ENCODE measurements at places on chromosomes 5 and 9.

DNA sequence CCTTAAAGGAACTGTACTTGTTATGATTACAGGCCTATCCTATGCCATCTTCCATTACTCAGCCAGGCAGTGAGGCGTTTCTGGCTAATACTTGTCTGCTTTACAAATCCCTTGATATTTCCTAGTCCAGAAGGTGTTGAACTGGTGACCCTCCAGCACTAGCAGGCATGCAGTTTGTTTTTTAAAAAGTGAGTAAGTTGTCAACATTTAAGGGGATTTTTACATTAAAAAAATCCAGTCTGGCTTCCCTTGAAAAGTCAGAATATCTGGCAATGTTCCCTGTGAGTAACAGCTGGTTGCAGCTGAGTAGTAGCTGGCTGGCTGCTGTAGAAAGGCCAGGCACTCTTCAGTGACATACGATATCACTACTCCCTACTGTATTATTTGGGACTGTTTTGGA, 21.8 kb downstream of the GRIN3A start:
- DNase-seq, result no peak

DNA sequence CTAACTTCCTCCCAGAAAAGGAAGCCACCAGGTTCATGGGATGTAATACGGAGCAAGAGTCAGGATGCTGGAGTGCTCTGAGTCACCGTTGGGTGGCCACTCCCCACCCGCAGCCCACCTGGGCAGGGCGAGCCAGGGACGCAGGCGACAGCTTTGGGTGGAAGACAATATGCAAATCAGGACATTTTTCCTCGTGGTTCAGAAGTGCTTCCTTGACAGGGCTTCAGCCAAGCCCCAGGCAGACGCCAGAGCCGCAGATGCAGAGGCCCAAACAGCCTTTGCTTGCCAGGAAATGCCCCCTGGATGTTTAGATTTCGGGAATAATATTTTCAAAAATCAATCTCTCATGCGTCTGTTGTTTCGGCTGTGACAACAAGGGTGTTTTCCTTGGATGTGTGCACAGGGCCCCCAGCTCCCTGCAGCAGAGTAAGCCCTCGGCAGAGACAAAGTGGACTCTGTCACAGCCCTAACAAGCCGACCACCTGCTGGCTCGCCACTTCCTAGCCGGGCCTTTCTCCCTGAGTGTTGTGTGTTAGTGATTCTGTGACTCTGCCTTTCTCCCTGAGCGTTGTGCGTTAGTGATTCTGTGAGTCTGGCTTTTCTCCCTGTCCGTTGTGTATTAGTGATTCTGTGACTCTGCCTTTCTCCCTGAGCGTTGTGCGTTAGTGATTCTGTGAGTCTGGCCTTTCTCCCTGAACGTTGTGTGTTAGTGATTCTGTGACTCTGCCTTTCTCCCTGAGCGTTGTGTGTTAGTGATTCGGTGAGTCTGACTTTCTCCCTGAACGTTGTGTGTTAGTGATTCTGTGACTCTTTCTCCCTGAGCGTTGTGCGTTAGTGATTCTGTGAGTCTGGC, 11.8 kb upstream of the SLC9A3 start:
- DNase-seq, result no peak

DNA sequence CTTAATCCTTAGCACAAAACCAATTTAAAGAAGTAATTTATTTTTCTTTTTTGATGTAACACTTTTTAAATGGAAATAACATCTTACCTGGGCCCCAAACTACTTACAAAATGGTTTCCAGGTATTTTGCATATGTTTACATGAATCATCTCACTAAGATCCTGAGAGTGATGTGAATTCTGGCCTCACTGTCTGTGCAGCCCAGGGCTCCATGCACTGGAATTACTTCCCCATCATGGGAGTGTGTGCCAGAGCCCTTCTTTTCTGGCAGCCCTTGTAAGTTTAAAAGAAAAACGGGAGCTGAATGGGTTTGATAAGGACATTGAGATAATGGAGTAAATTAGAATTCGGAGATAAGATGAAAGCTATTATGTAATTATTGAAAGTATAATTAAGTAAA, 12.2 kb upstream of the F2R start:
- no peak for DNase-seq

DNA sequence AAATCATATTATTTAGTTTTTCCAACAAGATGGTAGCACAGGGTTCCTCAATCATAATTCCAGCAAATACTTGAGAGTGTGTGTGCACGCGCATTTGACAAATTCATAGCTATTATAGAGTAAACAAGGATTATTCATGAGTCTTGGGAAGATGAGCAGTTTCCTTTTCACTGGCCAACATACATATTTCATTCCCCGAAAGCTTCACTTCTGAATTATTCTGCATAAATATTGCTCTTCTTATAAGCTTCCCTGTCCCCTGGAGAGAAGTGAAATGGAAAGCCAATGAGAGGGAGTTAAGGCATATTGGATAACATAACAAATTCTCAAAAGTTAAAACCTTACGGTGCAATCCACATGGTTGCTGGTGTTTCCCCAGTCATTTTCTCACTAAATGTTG, 386.4 kb upstream of the SEMA6A start:
- DNase-seq, result no peak

DNA sequence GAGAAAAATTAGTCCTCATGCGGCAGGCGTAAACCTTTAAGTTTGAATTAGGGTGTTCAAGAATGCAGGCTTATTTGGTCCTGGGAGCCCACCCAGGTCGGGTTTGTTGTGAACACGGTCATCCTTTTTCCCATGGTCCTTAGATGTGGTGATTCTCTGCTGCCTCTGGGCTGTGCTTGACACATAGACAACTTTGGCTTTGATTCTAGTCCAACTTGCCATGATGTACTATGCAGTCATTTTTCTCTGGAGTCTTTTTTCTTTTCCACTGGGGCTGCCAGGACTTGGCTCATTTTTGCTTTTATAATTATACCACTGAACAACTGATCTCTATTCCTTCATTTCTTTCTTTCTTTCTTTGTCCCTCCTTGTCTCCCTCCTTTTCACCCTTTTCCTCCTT, 218.6 kb downstream of the SREK1 start:
- DNase-seq, result no peak

- peak; percentile 47 for DNase-seq
These were observed 72.7 kb downstream of the ZFAND5 start for GRCh38 chr9:72292256-72292682.

GRCh38 chr5:170809551-170809950, 26.0 kb downstream of the GABRP start:
- no peak for DNase-seq

GRCh38 chr5:159765135-159765433, 151.2 kb upstream of the ADRA1B start:
- DNase-seq, result no peak

- no peak for DNase-seq
These were observed 96.3 kb downstream of the CMYA5 start for GRCh38 chr5:79785983-79786382.

DNA sequence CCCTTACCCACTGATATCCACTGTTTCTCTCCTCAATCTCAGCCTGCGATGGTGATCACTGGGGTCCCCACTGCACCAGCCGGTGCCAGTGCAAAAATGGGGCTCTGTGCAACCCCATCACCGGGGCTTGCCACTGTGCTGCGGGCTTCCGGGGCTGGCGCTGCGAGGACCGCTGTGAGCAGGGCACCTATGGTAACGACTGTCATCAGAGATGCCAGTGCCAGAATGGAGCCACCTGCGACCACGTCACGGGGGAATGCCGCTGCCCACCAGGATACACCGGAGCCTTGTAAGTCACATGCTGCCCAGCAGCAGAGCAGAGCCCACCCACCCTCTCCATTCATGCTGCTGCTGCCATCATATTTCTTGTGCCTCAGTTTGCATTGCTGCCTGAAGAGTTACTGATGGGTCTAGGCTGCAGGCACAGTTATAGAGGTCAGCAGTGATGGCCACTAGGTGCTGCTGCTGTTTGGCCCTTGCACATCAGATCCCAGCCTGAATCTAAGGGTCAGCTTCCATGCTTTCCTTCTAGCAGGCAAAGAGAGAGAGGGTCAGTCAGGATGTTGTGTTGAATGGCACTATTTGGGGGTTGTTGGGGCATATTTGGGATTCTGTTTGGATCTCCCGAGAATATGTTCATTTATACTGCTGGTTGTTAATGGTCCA, 106.0 kb downstream of the MEGF10 start:
- DNase-seq, result no peak

DNA sequence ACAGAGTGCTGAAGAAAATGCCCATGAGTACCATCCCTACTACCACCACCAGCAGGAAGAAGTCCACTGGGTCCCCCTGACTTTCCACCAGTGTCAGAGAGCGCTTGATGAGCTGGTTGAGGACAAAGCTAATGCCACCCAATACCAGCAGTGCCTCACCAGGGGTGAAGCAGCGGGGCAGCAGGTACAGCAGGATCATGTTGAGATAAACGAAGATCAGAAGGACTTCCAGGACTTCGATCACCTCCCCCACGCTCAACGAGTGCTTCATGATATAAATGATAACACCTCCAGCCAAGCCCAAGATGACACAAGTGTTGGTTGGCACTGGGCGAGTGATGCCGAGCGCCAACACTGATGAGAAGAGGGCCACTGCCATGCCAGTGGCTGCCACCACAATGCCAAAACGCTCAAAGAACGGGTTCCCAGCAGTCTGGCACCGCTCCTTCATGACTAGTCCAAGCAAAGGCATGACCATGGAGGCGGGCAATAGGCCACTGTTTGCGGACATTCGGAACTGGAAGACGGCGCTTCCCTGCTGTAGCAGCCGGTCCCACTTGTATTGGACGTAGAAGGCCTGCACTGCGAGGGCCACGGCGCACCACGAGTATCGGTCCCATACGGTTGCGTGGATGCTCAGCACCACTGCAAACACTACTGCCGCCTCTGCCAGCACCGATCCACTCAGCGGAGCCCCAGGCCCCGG, 679 bp downstream of the DOLK start:
- peak; percentile 6 for DNase-seq

- DNase-seq, result no peak
These were observed 22.7 kb downstream of the SNX18 start for GRCh38 chr5:54540286-54540685.

DNA sequence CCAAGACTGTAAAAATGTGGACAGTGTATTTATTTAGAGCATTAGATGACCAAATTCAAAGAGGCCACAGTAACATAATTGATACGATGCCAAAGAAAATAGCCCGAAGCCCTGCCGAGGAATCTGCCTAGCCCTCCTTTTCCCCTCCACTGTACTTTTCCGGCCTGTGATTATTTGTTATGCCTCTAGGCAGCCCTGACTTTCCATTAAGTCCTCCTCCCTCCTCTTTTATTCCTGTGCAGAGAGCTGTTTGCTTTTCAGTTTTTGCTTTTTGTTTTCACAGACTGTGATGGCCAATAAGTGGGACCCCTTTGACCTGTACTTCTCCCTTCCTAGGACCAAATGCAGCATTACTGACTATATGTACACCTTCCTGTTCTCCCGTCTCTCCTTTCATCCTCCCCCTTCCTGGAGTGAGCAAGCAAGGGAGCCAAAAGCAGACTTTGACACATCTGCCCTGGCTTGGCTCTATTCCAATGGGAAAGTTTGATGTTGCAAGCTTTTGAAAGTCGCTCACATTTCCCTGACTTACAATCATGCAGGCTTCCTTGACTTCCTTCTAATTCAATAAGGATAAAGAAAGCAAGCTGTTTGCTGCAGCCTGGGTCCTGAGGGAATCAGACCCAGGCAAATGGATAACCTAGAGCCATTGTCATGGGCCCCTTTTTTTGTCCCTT, 76.1 kb downstream of the NREP start:
- no peak for DNase-seq

DNA sequence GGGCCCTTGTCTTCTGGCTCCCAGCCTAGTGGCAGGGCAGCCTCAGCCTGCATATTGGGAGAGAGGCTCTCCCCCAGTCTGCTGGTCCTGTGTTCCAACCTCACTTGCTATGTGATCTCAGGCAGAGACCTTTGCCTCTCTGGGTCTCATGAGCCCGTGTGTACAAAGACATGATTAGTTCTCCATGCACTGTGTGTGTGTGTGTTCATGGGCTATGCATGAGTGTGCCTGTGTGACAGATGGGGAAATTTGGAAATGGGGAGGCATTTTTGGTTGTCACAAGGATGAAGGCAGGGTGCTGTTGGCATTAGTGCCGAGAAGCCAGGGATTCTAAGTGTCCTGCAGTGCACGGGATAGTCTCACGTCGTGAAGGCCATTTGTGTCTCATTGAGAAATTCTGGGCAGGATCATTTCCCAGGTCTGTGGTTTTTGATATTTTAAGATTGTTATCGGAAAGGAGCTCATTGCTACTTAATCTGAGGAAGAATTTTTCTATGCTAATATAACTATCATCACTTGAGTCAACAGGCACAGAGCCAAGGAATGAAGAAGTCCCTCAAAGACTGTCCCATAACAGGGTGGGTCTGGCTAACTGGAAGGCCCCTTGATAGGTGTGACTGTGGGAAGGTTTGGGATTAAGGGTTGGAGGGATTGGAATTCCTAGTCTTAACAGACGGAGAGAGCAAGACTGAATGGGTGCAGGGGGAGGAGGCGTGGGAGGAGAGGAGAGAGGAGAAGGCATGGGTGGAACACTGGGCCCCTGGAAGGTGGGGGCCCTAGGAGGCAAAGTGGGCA, 168.5 kb downstream of the RGS3 start:
- DNase-seq, result no peak

- peak; percentile 43 for DNase-seq
These were observed 525.6 kb downstream of the PDE4D start for GRCh38 chr5:59367791-59368394.

GRCh38 chr9:114343471-114344187, 14.0 kb downstream of the ORM2 start:
- no peak for DNase-seq

DNA sequence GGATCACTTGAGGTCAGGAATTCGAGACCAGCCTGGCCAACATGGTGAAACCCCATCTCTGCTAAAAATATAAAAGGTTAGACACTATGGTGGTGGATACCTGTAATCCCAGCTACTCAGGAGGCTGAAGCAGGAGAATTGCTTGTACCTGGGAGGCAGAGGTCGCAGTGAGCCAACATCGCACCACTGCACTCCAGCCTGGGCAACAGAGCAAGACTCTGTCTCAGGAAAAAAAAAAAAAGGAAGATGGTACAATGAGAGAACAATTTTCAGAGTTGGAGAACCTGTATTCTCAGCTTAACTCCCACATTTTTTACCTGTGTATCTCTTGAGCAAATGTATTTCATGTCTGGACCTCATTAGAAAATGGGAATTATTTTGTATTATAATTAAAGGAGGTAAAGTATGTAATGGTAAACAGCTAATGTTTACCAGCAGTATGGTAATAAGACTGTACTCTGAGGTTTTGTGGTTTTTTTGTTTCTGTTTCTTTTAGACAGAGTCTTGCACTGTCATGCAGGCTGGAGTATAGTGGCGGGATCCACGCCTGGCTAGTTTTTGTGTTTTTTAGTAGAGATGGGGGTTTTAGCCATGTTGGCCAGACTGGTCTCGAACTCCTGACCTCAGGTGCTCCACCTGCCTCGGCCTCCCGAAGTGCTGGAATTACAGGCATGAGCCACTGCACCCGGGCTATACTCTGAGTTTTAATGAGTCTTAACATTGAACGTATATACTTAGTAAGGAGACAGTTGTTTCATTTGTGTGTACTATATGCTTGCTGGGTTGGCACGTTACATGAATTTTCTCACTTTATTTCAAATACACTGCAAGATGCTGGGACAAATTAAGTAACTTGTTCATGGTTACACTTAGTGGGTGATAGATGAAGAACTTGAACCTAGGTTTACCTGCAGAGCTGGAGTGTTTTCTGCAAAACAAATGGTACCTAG, 16.2 kb downstream of the UHRF2 start:
- DNase-seq, result peak; percentile 56
